T-helper 17 cell (primary cell): ENCODE measurements at places on chromosomes 7 and 10.

- no peak for DNase-seq
Observed at GRCh38 chr7:81768951-81769778, 682 bp downstream of the HGF start.

DNA sequence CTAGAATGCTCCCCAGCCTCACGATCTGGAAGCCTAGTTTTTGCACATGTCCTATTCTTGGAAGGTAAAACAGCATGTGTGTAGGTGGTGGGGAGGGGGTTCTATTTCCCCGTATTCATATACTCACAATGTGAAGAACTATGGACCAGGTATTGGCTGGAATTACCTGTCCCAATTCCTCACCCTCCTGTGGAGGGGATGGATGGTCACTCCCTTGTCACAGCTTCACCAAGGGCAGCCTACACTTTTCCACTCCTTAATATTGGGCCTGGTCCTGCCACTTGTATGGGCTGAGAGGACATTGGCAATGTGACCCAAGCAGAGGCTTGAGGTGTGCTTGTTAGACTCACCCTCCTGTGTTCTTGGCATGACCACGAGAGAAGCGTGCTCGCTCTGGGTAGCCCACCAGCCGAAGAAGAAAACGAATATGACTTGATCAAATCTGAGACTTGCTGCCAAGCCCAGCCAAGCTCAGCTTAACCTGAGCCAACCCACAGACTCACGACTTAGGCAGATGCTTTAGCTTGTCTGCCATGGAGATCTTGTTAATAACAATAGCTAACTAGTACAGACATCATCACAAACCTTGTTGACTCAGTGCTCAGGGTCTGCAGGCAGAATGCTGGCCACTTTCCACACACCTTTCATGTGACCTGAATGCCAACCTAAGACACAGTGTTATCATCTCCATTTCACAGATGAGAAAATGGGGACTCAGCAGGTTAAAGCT, 17.2 kb downstream of the ZNF488 start:
- no peak for DNase-seq

GRCh38 chr7:142311876-142312275, 54.0 kb upstream of the PRSS58 start:
- DNase-seq: no peak

GRCh38 chr7:16450366-16450765, 15.2 kb downstream of the SOSTDC1 start:
- no peak for DNase-seq

- no peak for DNase-seq
Observed at GRCh38 chr10:27911011-27911410, 87.9 kb downstream of the ODAD2 start.

- DNase-seq: no peak
Observed at GRCh38 chr10:89916468-89917215, 215.3 kb downstream of the KIF20B start.

DNA sequence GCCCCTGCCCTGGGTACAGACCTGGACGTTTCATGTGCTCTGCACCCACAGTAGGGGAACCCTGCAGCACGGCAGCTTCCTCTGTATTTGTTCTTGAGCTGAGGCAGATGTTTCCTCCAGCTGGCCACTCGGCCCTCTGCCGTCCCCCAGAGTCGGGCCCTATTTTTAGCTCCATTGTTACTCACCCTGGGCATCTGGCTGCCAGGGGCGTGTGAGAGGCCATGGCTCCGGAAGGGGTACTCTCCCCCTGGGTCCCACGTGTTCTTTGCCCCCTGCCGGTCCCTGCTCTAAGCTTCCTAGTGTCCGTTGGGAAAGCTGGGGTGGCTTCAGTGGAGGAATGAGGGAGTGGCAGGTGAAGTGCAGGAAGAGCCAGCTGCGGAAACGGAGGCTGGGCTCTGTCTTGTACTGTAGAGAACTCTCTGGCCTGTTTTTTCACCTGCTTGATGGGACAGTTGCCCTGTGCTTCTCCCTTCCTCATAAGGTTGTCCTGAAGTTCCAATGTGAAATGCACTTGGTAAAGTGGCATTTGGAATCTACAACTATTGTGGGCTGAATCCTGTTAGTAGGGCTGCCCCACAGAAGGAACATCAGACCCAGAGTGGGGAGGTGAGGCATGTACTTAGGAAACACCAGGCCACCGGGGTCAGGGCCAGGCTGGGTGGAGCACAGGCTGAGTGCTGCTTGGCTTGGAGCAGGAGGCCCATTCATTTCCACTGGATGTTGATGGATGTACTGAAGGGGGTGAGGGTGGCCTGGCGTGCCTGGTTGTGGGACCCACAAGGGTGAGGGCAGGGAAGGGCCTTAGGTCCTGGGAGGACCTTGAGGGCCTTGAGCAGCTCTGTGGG, 30.6 kb downstream of the PALD1 start:
- no peak for DNase-seq

- no peak for DNase-seq
Observed at GRCh38 chr7:125126376-125126775, 196.8 kb upstream of the POT1 start.

DNA sequence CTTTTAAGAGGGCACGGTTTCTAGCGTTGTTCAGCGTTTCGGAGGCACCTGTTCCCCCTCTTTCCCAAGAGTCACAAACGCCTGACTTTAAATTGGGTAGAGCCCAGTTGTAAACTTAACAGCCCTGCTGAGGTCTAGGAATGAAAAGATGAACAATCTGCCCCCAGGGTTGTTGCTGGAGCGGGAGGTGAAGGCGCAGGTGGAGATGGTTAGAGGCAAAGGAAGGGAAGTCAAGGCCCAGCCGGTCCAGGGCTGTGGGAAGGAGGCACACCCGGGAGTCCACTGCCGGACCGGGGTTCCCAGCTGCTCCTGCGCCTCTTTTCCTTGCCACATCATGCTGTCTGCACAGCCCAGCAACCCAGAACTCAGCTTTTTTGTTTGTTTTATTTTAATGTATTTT, 770 bp downstream of the PRXL2A start:
- no peak for DNase-seq

GRCh38 chr10:17645621-17646345, 1.8 kb downstream of the STAM start:
- DNase-seq: no peak

DNA sequence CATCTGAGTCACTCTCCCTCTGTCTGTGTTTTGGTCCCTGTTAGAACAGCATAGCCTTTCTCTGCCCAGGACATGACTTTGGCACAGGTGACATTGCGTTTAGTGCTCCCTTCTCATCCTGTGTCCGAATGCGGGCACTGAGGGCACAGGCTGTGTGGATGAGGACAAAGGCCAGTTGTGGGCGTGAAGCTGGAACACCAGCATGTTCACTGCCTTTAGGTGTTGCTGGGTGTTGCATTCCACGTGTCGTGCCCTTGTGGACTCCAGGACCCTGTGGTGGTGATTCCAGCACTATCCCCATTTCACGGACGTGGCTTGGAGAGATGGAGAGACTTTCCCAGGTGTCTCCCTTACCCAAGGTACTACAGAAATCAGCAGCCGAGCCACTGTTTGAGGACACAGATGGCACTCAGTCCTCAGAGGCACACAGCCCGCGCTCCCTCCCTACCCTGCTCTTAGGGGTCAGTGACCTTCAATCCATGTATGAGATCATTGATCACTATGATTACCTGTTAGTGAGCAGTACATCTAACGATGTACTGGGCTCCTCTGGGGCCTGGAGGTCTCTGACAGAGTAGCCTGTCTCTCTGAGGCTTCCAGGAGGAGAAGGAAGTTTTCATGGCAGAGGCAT, 917 bp upstream of the CNPY1 start:
- no peak for DNase-seq

GRCh38 chr7:43869867-43870240, 537 bp upstream of the MRPS24 start:
- DNase-seq: no peak

DNA sequence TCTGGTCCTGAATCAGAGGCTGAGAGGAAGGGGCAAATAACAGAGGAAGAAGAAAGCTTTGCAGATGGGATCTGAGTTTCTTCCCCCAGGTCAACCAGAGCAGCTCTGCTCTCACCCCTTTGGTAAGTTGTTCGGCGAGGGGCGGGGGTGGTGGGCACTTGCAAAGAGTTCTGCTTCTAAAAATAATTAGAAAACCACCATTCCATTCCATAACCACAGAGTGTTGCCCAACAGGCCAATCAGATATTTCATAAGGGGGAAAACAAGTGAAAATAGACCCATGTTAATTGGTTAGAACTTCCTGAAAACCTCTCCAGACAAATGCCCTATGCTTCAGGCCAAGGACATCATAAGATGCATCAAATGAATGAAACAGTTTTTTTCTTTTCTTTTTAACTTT, 43.6 kb upstream of the R3HCC1L start:
- DNase-seq: no peak

DNA sequence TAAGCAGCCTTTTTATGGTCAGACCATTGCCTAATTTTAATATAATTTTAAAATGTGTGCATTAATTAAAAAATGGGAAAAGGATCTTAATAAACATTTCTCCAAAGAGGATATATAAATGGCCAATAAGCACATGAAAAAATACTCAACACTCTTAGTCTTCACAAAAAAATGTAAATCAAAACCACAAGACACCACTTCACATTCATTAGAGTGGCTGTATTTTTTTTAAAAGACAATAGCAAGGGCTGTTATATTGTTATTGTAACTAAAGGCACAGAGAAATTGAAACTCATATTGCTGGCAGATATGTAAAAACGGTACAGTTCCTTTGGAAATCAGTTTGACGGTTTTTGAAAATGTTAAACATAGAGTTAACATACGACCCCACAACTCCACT, 3.2 kb upstream of the CROT start:
- DNase-seq: no peak

DNA sequence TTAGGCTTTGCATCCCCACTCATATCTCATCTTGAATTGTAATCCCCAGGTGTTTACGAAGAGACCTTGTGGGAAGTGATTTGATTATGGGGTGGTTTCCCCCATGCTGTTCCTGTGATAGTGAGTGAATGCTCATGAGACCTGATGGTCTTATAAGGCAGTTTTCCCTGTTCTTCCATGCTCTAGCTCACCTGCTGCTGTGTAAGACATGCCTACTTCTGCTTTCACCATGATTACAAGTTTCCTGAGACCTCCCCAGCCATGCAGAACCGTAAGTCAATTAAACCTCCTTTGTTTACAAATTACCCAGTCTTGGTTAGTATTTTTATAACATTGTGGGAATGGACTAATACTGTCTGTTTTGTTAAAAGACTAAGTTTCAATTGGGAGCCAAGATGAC, 35.3 kb upstream of the ZNF92 start:
- DNase-seq: no peak

- no peak for DNase-seq
Observed at GRCh38 chr10:53579773-53580172, 807.2 kb upstream of the MBL2 start.

DNA sequence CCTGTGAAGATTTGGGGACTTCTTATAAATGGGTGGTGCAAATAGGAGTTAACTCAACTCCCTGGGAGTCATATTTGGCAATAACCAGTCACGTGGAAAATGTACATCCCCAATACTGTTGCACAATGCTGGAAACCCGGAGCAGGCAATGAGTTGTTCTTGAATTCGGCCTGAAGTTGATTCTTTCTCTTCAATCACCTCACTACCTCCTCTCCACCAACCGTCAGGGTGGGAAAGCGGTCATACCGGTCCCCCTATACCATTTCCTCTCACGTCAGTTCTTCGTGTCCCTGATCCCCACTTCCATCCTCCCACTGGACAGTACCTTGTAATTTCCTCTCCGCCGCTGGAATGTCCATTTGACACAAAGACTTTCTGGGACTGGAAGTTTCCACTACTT, 2.8 kb downstream of the GIMAP5 start:
- DNase-seq: no peak

DNA sequence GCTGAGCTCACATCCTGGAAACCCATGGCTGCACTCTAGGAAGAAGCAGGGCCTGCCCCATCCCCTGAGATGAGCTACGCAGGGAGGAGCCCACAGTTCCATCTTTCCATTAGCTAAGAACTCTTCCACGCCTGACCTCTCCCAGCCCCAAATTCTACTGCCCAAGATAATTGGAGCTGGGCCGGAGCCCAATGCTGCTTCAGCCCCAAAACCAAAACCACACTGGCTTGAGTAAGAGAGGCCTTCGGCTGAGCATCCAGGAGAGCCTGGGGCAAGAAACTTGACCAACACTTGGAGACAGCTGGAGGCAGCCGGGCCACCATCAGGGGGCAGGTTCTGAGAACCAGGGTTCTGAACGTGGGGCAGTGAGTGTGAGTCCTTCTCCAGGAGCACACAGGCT, 116.1 kb upstream of the ZMIZ1 start:
- DNase-seq: no peak

DNA sequence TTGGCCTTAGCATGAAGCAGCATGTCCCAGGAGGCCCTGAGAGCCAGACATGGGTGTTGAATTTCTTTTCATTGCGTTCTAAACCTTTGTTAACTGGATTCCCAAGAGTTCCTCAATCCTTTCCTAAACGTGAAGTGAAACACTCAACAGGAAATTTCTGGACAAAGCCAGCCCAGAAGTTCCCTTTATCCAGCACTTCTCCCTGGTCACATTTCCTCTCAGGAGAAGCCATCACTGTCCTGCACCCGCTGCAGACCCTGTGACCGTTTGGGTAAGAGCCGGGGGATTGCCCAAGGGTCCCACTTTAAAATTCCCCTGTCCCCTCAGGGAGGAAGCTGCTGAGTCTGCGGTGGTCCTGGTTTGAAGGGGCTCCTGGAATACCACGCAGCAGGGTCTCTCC, 88.0 kb upstream of the ZPBP start:
- DNase-seq: no peak

DNA sequence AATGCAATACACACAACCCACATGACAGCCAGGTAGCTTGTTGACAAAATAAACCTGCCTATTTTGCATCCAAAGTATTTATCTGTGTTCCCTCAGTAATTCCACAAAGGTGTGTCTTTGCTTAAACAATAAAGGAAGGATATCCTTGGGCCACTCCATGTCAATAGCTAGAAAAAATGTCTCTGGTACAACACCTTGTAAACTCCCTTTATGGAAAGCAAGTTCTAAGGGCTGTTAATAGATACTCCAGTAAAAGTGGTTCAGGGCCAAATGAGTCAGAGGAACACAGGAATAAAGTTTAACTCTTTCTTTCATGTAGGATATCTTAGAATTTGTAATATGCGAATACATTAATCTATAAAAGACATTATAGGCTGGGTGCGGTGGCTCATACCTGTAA, 96.9 kb upstream of the LRRTM3 start:
- DNase-seq: no peak

DNA sequence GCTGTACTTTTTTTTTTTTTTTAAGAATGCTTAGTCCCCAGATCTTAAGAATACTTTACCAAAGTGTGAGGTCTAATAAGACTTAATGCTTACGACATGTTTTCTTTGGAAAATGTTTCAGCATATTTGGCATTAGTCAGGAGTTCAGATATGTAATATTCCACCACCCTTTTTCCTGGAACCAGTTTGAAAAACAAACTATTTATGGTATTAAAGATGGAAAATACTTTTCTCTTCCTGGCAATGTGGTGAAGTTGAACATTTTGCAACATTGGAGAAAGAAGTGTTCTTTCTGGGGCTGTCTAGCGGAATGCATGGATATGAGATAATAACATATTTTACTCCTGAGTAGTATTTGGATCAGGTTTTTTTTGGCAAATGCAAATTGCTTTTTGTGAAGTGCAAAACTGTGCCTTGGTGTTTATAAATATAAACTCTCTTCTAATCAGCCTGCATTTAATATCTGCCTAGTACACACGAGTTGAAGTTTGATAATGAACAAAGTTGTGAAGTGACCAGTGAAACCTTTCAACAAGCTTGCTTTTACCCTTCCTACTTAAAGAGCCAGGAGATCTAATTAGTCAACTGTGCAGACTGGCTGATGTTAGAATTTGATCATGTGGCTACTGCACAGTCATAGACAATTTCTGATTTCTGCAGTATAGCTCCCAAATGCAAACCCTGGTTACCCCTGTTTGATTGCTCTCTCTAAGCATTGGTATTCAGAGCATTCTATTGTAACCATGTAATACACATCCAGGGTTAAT, 20.9 kb downstream of the MAP3K8 start:
- DNase-seq: no peak
